ENCODE measurements at places on chromosomes 12 and 14. TPM values are rescaled to one million over a fixed set of nuclear protein-coding genes. Genes with fewer than 3 reads are reported as not detected.

The MARCHF9 gene
- total RNA-seq: 25.1 TPM

The SLCO1B1 gene
- not detected for total RNA-seq

The KRT72 gene
- 5.8 TPM for total RNA-seq

The ALG10 gene
- 8.6 TPM for total RNA-seq

The FOXA1 gene
- not detected for total RNA-seq

The LRRK2 gene
- 0.33 TPM for total RNA-seq

The RIMBP2 gene
- not detected for total RNA-seq

The KRT8 gene
- 0.42 TPM for total RNA-seq

The AVPR1A gene
- not detected for total RNA-seq

The CPNE6 gene
- not detected for total RNA-seq

The EVL gene
- 578 TPM for total RNA-seq

The OSBPL8 gene
- 112 TPM for total RNA-seq

The DAO gene
- not detected for total RNA-seq

The MYO1H gene
- not detected for total RNA-seq

The KRT2 gene
- 1.4 TPM for total RNA-seq

The KCNH3 gene
- total RNA-seq: 3.1 TPM

The TOMM20L gene
- total RNA-seq: 0.92 TPM

The SIRT4 gene
- total RNA-seq: not detected

The LTBP2 gene
- 0.44 TPM for total RNA-seq

The PTPN21 gene
- total RNA-seq: not detected

The RPGRIP1 gene
- total RNA-seq: not detected

The NRIP2 gene
- not detected for total RNA-seq

The CD69 gene
- total RNA-seq: 502 TPM

The ANHX gene
- total RNA-seq: not detected

The KRT6C gene
- total RNA-seq: not detected

The DEPDC4 gene
- not detected for total RNA-seq

The RHEBL1 gene
- 5.6 TPM for total RNA-seq

The MYF5 gene
- not detected for total RNA-seq

Measured in CD8-positive, alpha-beta T cell (primary cell).